ENCODE measurements at places on chromosomes 1 and 21.

DNA sequence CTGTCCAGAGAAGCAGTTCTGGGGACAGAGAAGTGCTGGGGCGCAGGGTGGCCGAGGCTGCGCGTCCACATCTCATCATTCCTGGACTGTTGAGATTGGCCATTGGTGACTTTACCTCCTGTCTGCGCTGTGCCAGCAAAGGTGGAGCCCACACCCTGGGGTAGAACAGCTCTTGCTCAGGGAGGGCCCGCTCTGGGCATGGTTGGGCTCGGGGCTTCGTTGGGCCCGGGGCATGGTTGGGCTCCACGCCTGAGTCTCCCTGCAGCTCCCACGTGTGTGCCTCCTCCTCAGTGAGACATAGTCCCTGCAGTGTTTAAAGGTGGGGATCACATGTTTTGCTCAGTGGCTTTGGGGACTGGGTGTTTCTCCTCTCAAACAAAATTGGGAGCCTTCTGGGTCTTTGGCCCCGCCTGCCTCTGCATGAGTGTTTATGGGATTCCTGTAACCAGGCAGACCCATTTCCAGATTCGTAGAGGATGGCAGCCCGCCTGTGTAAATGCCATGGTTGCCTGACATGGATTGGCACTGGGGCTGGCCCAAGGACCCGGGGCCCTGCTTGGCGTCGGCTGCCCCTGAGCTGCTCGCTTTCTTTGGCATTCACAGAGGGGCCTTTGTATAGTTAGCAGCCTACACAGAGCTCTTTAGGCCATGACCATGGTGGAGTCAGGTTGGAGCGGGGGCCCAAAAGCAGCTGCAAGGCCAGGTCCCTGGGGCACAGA, 104.6 kb downstream of the TLR5 start:
- DNase-seq = no peak

GRCh38 chr1:39898191-39898590, 3.5 kb downstream of the MYCL start:
- no peak for DNase-seq

DNA sequence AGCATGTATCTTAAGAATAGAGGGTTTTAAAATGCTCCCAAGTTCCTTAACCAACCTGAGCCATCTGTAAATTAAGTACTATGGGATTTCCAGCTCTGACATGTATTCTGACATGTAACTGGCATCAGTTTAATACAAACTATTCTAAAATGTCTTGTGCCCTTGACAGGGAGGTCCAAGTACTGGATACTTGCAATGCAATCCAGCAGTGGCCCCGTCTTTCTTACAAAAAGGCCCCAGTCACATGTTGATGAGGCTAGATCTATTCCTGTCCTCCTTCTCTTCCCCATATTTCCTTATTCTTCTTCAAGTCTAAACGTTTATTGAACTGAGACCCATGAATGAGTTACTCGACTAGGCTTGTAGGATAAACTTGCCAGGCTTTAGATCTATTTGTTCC, 46.4 kb downstream of the MRPL39 start:
- DNase-seq = no peak

DNA sequence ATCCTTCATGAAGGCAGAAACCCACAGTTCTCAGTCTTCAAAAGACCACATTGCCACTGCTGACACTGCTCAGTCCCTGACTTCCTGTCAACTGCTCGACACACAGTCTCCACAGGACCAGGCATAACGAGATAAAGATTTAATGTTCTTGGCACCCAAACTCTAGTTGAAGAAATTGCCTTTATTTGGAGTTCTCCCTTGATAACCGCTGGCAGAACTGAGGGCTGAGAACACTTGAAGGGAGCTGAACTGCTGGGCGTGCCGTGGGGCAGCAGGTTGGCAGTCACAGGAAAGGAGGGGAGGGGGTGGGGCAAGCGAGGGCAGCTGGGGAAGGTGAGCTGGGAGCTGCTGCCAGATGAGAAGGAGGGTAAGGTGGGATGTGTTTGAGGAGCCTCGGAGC, 15.9 kb downstream of the HENMT1 start:
- DNase-seq = no peak

DNA sequence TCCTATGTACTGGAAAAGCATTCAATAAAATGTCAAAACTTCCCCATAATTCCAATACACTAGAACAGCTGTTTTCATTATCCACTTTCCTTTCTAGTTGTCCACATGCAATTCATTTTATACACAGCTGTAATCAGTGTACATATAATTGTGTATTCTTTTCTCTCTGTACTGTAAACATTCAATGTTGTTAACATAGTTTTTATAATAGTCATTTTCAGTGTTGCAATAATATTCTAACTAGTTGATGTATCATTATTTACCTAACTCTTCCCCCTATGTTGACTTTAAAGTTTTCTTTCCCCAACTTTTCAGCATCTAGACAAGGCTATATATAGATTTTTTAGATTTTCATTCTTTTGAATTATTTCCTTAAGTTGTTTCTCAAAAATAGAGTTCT, 44.4 kb downstream of the DIPK1A start:
- peak; percentile 53 for DNase-seq

DNA sequence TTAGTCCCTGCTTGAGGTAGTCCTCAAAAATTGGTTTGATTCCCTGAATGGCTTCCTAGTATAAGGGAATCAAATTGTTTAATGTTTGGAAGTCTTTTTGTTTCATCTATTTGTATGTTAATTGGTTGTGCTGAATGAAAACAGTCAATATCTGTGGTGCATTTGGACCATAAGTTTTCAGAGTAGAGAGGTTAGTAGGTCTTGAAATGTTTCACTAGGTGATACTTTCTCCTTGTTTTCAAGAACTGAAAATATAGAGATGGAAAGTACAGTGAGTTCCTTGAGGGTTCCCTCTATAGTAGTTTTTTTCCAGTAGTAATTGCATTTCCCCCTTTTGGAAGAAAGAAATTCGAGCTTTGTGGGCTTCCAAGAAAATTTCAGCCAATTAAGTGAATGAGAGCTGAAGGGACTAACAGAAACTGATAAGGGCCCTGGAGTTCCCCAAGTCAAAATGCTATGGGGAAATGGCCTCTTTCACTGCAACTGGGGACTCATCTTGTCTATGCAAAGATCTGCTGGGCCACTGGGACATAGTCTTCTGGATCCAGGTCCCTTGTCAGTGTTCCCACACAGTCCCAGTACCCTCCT, 18.6 kb upstream of the CEP350 start:
- DNase-seq = no peak

- no peak for DNase-seq
Measured at GRCh38 chr1:151562661-151563060, 22.6 kb downstream of the TUFT1 start.

DNA sequence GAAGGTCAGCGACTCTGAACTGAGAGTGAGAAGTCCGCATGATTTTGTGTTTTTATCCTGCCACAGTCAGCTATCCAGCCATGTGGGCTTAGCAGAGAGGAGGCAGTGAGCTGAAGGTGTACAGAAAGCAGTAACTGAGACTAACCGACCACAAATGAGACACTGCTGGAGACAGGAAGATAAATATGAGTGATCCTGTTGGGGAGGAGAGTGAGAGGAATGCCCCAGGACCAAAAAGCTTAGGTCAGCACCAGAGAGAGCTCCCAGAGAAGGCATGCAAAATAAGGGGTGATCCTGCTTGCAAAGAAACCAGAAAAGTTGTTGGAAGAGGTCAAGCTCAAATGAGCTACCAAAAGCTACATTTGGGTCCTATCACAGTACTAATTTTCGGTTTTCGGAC, 63.7 kb downstream of the HLCS start:
- DNase-seq = no peak

DNA sequence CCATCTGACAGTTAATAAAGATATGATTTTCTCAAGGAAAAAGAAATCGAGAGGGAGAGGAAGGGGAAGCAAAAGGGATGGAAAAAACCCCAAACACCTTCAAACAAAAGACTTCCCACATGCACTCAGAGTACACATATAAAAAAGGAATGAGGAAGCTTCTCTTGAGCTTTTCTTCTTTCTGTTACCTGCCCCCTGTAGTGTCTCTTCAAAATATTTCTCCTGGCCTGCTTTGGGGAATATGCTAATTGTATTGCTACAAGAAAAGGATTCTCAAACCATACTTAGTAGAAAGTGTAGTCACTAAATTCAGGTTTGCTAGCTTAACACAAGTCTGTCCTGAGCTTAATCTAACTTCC, 58.7 kb downstream of the KIF14 start:
- DNase-seq = no peak

DNA sequence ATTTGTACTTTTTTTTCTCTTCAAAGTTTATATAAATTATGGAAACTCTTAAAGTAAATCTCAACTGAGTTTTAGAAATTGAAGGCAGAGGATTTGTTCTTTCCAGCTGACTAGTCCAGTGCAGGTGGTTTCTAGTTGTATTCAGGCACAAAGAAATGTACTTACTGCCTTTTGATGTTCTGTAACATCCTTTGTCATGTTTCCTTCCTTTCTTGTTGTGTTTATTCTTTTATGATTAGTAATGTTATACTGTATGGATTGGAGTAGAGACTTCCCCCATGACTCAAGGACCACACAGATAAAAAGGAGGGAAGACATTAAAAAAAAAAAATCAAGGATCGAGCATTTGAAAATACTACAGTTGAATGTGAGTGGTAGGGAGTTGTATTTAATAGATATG, 8.0 kb downstream of the HIPK1 start:
- peak; percentile 63 for DNase-seq

DNA sequence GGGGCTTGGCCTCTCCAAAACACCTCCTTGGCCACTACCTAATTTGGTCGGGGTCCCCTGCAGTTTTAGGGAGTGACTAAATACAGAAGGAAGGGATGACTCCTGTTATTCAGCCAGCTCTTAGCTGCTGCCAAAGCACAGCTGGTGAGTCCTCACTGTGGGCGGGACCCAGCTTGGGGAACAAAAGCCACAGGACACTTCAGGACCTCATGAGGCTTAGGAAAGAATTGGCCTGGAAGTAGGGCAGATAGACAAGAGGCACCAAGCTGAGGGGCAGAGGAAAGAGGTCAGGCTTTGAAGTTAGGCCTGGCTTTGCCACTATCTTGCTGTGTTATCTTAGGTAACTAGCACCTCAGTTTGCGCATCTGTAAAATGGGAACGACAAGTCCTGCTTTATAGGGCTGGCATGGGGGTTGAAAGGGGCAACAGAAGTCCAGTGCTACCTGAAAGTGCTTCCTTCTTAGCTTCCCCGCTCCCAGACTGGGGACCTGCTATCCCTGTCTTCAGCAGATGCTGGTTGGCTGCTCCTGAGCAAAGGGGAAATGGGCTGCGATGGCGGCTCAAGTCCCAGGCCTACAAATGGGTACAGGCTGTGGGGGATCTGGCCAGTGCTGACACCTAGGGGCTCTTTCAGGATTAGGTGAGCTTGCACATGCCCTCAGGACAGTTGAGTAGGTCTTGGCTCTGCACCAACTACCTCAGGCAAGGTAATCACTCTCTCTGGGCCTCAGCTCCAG, 15.7 kb downstream of the IFI6 start:
- DNase-seq = peak; percentile 88

DNA sequence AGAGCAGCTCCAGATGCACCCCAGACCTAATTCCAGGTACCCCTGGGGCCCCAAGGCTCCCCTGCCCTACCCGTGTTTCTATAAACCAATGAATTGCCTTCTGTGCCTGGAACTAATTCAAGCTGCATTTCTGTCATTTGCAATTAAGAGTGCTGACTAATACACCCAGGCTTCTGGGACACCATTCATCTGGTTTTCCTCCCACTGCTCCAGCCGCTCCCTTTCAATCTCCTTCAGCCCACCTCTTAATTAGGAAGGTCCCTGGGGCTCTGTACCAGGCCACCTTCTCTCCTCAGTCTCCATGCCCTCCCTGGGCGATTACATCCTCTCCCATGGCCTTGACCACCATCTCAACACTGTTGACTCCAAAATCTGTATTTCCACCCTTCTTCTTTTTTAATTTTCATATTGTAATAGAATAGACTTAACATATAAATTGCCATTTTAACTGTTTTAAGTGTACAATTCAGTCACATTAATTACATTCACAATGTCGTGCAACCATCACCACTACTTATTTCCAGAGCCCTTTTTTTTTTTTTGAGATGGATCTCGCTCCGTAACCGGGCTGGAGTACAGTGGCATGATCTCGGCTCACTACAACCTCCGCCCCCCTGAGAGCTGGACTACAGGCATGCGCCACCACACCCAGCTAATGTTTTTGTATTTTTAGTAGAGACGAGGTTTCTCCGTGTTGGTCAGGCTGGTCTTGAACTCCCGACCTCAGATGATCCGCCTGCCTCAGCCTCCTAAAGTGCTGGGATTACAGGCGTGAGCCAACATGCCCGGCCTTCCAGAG, 9.2 kb upstream of the GJB3 start:
- no peak for DNase-seq

GRCh38 chr21:17388226-17388625, 124.6 kb upstream of the CXADR start:
- DNase-seq = no peak

GRCh38 chr1:238568735-238569134, 678.0 kb upstream of the ZP4 start:
- DNase-seq = no peak

DNA sequence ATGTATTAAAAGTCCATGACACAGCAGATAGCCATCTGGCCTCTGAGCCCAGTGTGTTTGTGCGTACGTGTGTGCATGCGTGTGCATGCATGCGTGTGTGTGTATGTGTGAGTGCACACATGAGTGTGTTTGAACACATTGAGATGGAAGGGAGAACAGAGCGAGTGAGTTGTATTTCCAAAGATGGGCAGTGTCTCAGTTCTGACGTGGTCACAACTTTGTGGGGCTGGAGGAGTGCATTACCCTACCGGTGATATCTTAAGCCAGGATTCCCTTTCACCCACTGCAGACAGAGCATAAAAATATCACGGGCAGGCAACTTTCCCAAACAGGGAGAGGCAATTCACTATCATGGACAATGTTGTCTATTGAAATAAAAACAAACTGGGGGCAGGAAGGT, 27.8 kb downstream of the IRF2BP2 start:
- DNase-seq = no peak

GRCh38 chr21:43345746-43346409, 81.1 kb downstream of the SIK1 start:
- DNase-seq = peak; percentile 93

GRCh38 chr21:26136671-26137070, 33.9 kb downstream of the APP start:
- no peak for DNase-seq

DNA sequence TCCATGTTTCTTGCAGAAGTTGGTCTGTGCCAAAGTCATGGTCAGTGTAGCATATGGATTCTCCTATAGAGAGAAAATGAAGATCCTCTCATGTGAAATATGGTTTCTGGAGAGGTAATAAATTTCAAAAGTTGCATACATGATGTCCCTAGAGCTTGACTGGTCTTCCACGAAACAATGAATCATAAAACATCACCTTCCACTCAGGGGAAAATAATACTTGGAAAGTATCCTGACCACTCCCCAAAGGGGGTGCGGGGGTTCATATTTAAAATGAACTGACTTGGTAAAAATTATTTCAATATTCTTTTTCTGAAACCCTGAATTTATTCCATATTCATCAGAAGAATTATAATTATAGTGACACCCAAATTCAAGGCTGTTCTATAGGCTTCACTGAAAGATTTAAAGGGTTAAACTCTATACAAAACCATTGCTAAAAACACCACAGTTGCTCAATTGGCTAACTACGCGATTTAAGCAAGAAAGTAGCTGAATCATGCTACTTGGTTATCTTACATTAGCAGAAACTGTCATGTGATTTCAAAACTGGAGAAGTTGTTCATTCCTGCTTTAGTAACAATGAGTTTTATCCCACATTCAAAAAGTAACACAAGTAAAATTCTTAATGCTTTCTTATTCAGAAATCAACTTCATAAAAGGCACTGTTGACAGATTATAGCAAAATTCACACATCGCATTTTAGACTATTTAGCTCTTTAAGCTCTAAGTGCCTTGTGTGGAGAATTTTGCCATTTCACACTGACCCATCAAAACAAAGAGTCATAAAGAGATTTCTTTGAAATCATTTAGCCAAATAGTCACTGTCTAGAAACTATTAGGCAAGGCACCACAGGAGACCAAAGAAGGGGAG, 5.3 kb downstream of the CREG1 start:
- peak; percentile 89 for DNase-seq

Data from cardiac fibroblast (primary cell).